Muscle of arm (tissue), 14 donors: ENCODE measurements at places on chromosomes 4 and X. TPM values are rescaled to one million over a fixed set of nuclear protein-coding genes. Genes with fewer than 3 reads are reported as not detected.

DNA sequence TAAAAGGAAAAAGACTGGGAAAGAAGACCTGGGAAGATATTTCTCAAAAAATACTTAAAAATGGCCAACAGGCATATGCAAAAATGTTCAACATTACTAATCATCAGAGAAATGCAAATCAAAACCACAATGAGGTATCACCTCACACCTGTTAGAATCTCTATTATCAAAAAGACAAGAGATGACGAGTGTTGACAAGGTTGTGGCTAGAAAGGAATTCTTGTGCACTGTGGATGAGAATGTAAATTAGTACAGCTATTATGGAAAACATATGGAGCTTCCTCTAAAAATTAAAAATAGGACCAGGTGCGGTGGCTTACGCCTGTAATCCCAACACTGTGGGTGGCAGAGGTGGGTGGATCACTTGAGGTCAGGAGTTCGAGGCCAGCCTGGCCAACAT lies 50.0 kb downstream of the C4orf46 start:
- DNase-seq, result no peak

DNA sequence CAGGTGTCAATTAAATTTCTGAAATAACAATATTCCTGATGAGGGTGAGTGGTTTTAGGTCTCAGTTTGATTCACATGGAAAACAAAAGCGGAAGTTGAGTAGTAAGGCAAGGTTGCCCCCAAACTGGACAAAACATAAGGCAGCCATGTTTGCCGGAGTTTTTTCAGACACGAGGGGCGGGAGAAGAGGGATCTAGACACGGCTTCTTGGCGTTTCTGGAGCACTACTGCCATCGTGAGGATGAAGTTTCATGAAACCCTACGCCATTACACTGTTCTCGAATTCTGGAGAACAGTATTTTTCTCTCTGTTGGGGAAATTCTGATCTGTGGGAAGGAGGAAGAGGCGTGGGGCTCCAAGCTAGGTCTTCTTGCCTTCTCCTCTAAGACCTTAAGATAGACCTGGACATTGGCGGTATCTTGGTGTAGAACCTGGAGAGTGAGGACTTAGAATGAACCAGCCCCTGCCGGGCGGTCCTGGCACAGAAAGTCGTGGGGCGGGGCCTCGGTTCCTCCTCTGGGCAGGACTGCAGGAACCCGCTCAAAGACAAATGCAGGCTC lies 160.3 kb downstream of the OR13H1 start:
- DNase-seq, result peak; percentile 94

DNA sequence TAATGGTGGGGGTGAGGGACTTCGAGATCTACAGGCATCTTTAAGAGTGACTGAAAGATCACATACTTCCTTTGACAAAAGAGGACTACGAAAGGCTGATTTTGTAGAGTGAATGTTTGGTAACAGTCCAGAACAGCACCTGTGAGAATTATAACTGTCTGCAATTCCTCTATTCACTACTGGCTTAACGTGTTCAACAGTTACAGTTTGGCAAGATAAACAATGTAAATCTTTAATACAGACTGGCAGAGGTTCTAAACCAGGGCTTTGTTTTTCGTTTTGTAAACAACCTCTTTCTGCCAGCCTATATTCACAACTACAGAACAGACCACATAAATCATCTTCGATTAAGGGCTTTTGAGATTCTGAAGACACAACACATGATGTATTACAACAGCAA lies 66.9 kb downstream of the NCAPG start:
- DNase-seq, result no peak

DNA sequence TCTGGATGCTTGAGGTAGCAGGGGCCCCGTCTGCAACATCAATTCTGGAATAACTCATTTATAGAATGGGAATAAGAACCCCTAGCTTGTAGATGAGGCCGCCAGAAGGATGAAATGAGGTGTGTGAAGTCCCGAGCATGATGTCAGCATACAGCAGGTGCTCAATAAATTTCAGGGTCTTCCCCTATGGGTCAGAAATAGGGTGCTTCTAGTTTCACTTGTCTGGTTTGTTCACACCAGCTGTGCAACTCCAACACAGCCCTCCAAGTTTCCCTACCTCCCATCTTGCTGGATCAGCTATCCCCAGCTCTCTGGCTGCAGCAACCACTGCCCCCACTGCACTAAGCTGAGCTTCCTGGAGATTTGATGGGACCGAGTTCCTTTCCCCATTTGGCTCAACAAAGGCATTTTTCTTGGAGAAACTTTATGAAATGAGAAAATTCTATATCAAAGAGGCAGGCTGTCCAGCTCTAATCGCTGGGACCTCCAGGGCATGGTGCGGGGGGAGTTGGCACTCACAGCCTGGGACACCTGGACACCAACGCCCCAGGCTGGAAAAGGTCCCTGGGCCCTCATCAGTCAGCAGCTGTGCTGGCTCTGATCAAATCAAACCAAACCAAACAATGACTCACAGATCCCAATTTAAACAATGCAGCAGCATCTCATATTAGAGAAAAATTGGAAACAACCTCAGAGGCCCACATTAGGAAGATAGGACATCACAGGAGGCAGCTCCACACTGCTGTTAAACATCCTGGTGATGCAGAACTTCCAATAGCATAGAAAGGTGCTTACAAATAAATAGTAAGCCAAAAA lies 13.3 kb downstream of the SLC2A9 start:
- peak; percentile 93 for DNase-seq

GRCh38 chrX:14777525-14777924 lies 95.3 kb downstream of the FANCB start:
- no peak for DNase-seq

DNA sequence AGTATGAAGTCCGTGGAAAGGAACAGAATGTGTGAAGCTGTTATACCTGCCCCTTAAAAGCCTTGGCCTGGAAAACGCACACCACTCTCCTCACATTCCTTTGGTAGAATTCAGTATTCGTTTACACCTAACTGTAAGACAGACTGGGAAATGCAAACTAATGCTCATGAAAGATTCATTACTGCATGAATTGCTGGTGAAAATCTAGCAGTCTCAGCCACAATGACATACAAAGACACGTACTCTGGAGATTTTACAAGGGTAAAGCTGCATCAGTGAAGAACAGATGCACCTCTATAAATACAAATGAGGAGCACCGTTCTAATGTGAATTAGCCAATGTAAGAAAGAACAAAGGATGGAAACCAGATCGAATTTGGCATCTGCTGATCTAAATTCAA lies 2051.3 kb downstream of the PCDH7 start:
- no peak for DNase-seq

GRCh38 chrX:35664833-35665232 lies 133.3 kb upstream of the MAGEB16 start:
- no peak for DNase-seq

DNA sequence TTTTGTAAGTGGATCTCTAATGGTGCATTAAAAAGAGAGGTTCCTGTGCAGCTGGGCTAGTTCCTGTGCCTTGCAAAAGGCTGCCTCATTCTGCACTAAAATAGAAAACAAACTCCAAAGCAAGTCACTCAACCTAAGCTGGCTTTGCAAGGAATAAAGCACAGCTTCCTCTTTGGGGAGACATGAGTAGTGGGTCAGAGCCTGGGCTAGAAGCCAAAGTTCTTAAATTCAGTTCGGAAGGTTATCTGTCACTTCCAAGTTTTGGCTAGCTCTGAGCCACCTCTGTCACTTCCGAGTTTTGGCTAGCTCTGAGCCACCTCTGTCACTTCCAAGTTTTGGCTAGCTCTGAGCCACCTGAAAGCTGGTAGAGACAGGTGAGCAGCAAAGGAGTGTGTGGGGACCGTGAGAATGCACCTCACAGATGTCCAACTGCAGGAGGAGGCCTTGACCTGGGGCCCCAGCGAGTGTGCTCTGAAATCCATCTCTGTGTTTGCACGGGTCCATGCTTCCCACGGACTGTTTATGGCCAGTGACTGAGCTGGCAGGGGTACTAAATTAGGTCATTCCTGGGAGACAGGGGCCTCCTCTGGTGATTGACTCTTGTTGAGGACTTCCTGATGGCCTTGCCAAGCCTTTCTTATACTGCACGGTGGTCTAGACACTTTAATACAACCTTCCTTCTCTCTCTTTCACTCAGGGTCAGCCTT lies 36.4 kb upstream of the MAMLD1 start:
- no peak for DNase-seq

- no peak for DNase-seq
Measured at GRCh38 chrX:132001127-132001526, 22.0 kb upstream of the STK26 start.

GRCh38 chr4:139282721-139283075 lies 2.7 kb upstream of the MGARP start:
- DNase-seq, result no peak

Gene FAM47A
- not detected for polyA plus RNA-seq

Gene FUNDC1
- polyA plus RNA-seq, result 13.2 TPM

Gene GPRASP1
- 5.8 TPM for polyA plus RNA-seq

Gene OPRPN
- polyA plus RNA-seq, result not detected

Gene GUCY1B1
- polyA plus RNA-seq, result 27.2 TPM
